ENCODE measurements at places on chromosomes 2 and 18.

DNA sequence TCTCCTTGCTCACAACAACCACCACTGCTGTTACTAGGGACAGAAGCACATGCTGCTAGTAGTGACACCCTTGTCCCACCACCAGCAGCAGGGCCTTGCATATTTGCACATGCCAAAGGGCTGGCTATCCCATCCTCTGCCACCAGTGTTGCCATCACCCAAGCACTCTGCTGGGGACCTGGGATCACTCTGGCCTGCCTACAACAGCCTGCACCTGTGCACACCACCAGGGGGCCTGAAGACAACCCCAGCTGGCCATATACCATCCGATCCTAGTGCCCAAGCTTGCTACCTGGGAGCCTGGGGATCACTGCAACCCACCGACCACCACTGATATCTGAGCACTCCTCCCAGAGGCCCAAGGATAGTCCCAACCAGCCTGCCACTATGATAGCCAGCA lies 99.9 kb upstream of the FANCL start:
- no peak for DNase-seq

DNA sequence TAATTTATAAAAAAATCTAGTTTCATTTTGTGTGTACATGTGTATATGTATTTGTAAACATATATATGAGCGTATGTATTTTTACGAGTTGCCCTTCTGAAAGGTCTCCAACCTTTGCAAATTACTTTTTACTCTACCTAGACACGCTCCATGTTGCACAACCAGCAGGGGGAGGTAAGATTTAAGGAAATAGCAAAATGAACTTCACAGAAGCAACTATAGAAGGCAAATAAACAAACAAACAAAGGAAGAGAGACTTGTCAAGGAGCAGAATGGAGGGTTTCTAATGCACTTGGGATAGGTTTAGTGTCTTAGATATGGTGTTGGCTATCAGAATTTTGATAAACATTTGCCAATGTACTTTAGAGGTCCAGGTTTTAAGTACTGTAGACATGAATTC lies 820.5 kb upstream of the POU3F3 start:
- DNase-seq: no peak

- no peak for DNase-seq
Observed at GRCh38 chr2:62894966-62895631, 155.5 kb upstream of the OTX1 start.

DNA sequence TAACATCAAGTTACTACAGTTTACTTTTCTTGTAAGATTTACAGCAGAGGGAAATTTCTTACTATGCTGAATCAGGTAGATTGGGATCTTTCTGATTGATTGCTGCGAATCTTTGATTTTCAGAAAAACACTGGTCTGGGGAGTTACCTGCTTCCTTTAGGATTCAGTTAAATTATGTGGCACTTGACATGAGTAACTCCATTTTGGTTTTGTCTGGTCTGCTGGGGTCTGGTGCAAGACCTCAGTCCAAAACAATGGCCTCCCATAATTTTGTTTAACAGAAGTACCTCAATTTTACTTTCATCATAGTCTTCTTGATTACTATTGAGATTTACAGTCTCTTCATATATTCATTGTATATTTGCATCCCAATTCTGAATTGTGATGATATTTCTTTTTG lies 775.5 kb downstream of the TRIB2 start:
- no peak for DNase-seq

- DNase-seq: no peak
Observed at GRCh38 chr2:146985753-146986152, 859.1 kb upstream of the ACVR2A start.

Data from stimulated activated CD4-positive, alpha-beta T cell treated with anti-CD3 and anti-CD28 coated beads, Interleukin-12 subunit alpha, Interleukin-12 subunit beta, amount 100 ng/mL, for 48 hours (primary cell).